ENCODE measurements at places on chromosomes 6 and 20.

DNA sequence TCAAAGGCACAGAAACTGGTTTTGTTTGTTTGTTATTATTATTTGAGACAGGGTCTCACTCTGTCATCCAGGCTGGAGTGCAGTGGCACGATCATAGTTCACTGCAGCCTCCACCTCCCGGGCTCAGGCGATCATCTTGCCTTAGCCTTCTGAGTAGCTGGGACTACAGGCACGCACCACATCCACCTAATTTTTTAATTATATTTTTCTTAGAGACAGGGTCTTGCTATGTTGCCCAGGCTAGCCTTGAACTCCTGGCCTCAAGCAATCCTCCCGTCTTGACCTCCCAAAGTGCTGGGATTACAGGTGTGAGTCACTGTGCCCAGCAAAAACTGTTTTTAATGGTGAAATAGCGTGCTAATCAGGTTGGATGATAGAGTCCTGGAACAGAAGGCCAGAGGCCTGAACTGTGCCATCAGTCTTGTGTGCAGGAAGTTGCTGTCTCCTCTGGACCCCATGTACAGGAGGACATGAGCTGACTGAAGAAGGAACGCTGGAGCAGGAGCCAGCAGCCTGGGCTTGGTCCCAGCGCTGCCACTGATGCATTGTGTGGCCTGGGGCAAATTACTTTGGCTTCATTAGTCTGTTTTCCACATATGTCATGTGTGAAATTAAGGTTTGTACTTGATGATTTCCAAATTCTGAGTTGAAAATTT lies 4.9 kb downstream of the TM9SF4 start:
- DNase-seq: no peak

GRCh38 chr6:143221698-143222097 lies 161.0 kb downstream of the AIG1 start:
- DNase-seq: no peak

DNA sequence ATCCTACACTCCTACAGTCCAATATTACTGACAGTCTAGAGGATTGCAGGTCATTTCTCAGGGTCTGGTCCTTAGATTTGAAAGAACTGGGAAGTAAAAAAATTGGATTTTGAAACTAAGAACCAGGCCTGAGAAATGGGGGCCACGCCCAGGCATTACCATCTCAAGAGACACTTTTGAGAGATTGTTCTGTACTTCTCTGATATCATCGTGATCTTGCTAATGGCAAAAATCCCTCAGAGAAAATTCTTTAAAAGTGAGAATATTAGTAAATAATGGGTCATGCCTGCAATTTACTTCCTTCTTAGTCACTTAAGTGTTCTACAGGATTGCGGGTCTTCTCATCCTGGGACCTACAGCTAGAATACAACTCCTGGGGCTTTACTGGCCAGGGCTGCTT lies 42.0 kb upstream of the HIVEP1 start:
- DNase-seq: no peak

GRCh38 chr6:54959820-54960219 lies 113.2 kb downstream of the FAM83B start:
- DNase-seq: no peak

- DNase-seq: no peak
Observed at GRCh38 chr20:40743141-40743775, 54.2 kb upstream of the MAFB start.

DNA sequence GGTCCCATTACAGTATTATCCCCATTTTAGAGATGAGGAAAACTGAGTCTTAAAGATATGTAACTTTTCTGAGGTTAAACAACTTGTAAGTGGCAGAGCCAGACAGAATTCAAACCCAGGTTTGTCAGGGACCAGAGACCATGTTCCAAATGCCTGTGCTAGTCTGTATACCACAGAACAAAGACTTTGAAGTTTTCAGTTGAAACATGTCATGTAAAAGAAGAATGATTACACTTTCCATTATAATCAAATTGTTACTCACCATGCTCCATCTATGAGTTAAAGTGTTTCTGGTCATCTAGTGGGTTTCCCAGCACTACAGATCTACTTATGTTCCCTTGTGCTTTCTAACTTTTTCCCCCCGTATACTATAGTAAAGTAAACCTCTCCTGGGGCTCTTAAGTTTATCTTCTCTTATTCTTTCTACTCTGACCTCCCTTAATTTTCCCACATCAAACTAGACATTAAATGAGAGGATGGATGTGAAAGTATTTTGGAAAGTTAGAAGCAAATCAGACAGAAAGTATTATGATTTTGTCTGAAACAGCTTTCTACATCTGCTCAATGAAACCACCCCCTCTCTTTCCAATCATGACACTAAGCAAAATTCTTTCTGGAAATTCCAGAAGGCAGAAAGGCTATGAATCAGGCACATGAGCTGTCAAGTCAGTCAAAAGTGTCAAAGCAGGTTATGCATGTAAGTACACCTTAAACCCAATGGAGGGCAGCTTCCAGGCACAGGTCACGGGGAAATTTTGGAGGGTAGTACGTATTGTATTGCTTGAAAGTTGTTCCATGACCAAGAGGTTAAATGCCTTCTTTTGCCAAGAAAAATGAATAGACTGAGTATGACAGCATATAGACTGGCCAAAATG lies 132.7 kb upstream of the MAP3K7 start:
- no peak for DNase-seq
